ENCODE measurements at places on chromosomes 7 and 10. TPM values are rescaled to one million over a fixed set of nuclear protein-coding genes. Genes with fewer than 3 reads are reported as not detected.

Gene ANKMY2
- total RNA-seq, result 61.3 TPM

Gene RHOBTB1
- 18.1 TPM for total RNA-seq

Gene DRGX
- total RNA-seq, result 3.4 TPM

Gene GIMAP2
- 12.7 TPM for total RNA-seq

Gene GLCCI1
- 25.5 TPM for total RNA-seq

Gene GIMAP6
- 9.1 TPM for total RNA-seq

Gene MBL2
- total RNA-seq, result not detected

Gene SYCE1
- 0.83 TPM for total RNA-seq

Gene CALML5
- total RNA-seq, result not detected

Gene LRMDA
- total RNA-seq, result 5.6 TPM

Gene TLL2
- 2.0 TPM for total RNA-seq

Gene SFTPA1
- not detected for total RNA-seq

Gene ITIH2
- total RNA-seq, result 31.6 TPM

Gene ENTPD1
- 41.3 TPM for total RNA-seq

Gene AGAP3
- total RNA-seq, result 45.7 TPM

Measured in spinal cord (tissue), 10 donors.